ENCODE measurements at places on chromosomes 7 and 10.
A peak's percentile ranks its signal among the peaks of the same experiment; 100 is the strongest.

DNA sequence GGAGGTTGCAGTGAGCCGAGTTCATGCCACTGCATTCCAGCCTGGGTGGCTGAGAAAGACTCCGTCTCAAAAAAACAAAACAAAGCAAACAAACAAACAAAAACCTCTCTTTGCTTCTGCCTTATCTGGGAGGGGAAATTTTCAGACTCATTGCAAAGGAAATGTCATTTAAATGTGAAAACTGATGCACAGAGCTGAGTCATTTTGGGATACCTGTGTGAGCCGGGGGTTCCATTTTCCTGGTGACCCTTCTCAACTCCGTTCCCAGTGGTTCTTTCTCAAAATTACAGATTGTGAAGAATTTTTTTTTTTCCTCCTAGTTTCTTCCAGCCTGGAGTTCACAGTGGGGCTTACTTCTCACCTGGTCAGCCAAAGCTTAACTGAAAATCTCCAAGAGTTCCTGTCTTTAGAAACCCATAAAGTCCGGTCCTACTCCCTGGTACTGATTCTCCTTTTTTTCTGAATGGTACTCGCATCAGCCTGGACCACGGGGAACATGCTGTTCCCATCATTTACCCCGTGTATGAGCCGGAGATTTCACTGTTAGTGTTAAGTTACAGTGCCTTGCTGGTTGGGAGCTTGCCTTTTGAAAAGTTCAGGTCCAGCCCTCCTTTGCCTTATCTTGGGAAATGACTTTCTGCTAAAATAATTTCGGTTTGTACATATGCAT is 56.9 kb downstream of the RBM20 start:
- DNase-seq: no peak

- no peak for DNase-seq
Measured at GRCh38 chr7:79176859-79177477, 276.5 kb downstream of the MAGI2 start.

GRCh38 chr10:132406750-132407149 is 9.8 kb downstream of the PWWP2B start:
- DNase-seq: no peak

DNA sequence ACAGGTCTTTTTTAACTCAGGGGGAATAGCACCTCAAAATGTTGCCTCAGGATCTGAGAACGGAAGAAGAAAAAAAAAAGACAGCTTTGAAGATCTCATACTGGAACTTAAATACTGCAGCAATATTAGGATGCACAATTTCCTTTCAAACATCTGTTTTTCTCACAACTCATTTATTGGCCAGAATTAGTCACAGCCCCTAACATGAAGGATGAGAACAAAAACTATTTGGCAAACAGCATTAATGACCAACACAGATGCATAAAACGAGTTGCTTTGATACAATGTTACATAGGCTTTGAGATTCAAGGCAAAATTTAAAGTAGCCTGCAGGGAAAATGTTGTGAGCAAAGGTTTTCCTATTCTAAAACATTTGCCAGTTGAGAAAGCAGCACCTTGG is 36.5 kb downstream of the JMJD1C start:
- no peak for DNase-seq

- peak; percentile 57 for DNase-seq
Measured at GRCh38 chr7:128108641-128109423, 77.6 kb upstream of the LRRC4 start.

DNA sequence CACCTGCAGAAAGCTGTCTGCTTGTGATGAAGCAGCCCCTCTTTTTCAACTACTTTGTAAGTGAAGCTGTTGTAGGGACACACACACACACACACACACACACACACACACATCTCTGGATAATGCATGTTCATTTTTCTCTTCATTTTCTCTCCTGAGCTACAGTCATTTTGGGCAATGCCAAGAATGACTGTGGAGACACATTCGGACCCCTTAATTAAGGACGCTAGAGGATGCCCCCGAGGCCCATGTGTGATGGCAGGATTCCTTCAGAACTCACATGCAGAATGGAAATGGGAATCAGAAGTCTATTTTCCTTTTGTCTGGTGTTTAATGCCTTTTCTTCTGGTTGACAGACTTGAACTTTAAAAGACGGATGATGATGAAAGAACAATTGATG is 56.6 kb downstream of the CLRN3 start:
- DNase-seq: no peak

GRCh38 chr7:19322002-19322401 is 176.8 kb upstream of the FERD3L start:
- DNase-seq: no peak

DNA sequence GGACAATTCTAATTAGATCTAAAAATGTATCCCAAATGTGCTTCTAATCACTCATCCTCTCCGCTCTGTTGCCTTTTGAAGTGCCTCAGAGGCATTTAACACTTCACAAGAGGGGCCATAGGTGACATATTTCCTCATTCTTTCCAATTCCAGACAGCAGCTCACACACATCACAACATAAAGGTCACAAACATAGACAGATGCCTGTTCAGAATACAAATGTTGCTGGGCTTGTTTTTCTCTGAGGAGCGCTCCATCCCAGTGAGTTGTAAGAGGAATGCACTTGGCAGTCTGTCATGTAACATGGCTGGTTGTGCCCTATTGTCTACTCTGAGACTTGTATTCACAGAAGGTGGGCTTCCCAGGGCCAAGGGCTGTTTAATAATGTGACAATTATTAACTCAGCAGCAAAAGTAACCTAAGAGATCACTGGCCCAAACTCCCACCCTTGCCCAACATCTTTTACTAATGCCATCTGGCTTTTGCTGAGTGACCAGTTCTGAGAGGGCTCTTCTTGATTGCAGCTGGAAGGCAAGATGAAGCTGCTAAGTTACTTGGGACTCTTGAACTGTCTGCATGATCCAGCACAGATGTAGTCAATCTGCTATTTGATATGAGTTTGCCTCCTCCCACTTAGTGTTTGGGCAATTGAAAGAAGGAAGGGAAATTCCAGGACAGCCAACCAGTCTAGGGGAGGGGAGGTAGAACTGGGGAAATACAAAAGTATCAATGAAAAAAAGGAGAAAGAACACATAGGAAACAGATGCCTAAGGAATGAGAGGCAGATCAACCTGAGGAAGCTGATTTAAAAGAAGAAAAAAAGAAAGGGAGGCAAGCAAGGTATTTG is 13.6 kb downstream of the PON2 start:
- DNase-seq: no peak

- no peak for DNase-seq
Measured at GRCh38 chr7:14590206-14590605, 312.3 kb downstream of the DGKB start.

DNA sequence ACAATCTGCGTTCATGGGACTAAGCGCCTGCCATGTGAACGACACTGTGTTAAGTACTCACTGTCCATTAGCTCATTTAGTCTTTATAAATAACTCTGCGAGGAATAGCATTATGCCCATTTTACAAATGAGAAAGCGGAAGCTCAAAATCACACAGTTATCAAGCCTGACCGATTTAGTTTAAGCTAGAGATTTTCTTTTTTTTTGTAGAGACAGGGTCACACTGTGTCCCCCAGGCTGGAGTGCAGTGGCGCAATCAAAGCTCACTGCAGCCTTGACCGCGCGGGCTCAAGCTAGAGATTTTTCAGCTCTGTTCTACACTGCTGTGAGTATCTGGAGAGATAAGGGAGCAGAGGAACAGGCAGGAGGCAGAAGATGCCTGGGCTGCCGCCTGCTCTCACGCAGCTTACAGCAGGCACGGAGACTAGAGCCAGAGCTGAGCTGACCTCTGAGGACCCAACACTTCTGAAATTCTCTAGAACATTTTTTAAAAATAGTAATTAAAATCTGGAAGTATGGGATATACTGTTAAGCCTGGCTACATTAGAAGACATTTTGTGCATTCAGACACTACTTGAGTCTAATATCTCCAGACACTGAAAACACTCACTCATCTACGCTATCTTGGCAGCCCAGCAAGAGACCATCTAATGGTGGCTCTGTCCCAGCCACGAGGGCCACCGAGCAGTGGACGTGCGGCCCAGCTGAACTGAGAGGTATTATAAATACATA is 38.7 kb downstream of the GNA12 start:
- no peak for DNase-seq

DNA sequence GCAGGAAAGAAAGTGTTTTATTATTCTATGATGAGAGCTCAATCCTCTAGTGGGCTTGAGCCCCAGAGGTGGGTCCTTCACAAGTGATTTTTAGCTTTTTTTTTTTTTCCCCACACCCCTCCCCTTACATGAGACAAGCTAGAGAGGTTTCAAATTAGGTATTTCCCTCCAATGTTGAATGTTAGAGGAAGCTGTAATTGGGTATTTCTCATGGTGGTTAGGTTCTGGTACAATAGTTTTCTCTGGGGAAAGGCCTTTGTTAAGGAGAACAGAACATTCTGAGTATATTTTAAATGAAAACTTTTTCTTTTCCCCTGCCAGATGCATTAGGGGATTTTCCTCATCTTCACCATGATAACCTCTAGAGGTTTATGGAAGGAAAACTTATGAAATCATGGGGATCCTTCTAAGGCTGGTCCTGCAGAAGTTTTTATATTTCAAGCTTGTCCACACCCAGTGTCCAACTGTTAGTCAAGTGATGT is 1039.7 kb downstream of the NRG3 start:
- no peak for DNase-seq

All from bone marrow (tissue), 2 donors.